HuH-7.5 (cell line): ENCODE measurements at places on chromosomes 3 and 15.

DNA sequence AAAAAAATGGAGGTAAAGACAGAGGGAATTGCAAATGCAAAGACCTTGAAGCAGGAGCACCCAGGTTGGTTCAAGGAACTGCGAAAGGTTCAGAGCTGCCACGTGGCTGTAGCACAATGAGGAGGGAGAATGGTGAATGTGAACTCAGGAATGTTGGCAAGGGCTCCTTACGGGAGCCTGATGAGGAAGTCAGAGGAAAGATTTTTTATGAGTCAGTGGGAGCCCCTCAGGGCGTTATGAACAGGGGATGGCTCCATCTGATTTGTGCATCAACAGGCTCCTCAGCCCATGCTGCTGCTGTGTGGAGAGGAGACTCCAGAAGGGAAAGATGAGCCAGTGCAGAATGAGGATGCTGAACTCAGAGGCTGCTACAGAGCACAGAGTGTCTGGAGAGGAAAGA lies 194.4 kb downstream of the ARRDC4 start:
- DNase-seq = no peak

DNA sequence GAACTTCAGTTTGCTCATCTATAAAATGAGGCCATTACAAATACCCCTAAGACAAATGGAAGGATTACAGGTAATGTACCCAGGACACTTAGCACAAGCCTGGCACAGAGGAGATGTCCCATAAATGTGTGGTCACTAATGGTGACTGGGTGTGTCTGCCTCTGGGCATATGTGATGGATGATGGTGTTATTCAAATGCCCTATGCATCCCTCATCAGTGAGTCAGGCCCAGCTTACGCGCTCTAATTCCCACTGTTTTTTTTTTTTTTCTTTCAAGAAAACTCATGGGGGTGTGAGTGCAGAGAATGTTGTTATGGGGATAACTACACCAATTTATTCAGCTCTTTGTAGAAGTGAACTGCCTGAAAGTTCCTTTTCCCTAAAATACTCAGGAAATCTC lies 23.6 kb upstream of the KIF23 start:
- no peak for DNase-seq

- no peak for DNase-seq
Measured at GRCh38 chr3:86047161-86047560, 943.8 kb downstream of the VGLL3 start.

- no peak for DNase-seq
Measured at GRCh38 chr3:79490165-79491028, 277.4 kb downstream of the ROBO1 start.

DNA sequence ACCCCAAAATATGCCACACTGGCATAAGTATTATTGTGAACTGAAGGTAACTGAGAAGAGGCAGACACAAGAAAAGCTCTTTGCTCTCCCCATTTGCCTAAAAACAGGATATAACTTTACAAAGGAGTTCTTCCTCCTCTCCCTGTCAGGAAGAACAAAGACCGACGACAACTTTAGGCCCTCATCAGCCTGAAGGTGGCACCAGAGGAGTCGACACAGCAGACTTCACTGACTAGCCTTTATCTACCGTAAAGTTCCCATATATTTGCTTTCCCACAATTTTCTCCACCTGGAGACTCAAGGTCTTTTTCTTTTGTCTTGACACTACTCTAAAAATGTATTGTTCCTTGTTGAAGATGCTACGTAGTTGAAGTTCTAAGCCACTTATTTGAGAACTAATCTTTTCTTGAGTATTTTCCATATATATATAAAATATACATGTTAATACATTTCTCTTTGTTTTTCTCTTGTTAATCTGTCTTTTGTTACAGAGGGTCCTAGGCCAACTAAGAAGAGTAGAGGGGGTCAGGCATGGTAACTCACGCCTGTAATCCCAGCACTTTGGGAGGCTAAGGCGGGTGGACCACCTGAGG lies 16.2 kb upstream of the XIRP1 start:
- peak; percentile 59 for DNase-seq

GRCh38 chr3:9088441-9089353 lies 125.4 kb upstream of the RAD18 start:
- DNase-seq = no peak

DNA sequence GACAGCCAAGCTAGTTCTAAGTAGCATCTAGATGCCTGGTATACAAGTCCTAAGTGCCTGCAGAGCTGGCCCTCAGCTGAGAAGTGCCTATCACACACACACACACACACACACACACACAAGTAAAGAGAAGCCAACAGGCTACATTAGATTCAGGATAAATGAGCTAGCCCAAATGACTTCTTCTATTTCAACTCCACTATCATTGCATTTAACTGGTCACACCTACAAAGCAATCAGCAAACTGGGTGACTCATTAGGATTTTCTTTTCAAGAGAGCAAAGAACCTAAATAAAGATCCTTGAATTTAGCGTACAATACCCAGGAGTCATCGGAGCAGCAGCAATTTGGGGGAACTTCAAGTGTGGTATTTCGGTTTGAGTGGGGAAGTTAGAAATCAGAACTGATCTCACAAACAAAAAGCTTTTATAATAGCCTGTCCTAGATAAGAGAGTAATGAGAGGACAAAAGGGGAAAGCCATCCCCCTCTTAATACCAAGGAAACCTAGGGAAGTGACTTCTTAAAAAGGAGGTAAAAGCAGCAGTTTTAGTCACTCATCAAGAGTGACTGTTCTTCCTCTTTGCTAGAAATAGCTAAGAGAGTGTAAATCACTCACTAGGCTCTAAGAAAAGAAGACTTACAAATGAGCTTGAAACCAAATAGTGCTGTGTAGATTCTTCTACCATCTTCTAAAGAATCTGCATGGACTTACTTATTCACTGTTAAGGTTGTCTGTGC lies 112.7 kb downstream of the TNIK start:
- DNase-seq = no peak

DNA sequence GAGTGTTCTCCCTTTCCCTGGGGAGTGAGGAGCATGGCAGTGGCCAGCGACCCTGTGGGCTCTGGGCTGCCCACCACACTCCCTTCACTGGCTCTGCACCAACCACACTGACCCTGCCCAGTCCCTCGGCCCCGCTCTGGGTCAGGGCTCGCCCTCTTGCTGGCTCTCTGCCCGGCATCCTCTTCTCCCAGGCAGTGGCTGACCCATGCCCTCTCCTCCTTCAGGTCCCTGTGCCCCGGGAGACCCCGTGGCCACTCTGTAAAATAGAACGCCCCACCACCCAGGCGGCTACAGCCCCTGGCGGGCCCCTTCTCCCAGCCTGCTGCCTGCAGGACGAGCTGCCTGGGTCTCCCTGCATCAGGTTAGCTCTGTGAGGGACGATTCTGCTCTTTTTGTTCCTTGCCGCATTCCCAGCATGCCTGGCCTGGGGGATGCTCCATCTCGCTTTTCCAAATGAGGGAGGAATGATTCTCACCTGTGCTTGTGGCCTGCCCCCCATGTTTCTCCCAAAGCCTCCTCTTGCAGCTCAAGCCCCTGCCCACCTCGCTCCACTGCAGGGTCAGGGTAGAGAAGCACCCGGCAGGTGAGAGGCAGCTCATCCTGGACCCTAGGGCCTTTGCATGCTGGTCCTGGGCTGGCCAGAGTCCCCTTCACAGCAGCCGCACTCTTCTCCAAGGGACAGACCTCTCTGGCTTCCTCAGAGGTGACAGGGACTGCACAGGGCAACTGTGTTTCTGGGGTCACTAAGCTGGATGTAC lies 14.5 kb upstream of the CFAP100 start:
- no peak for DNase-seq

GRCh38 chr3:6540981-6541380 lies 319.9 kb upstream of the GRM7 start:
- DNase-seq = no peak

GRCh38 chr3:64651741-64652241 lies 36.0 kb downstream of the ADAMTS9 start:
- no peak for DNase-seq

DNA sequence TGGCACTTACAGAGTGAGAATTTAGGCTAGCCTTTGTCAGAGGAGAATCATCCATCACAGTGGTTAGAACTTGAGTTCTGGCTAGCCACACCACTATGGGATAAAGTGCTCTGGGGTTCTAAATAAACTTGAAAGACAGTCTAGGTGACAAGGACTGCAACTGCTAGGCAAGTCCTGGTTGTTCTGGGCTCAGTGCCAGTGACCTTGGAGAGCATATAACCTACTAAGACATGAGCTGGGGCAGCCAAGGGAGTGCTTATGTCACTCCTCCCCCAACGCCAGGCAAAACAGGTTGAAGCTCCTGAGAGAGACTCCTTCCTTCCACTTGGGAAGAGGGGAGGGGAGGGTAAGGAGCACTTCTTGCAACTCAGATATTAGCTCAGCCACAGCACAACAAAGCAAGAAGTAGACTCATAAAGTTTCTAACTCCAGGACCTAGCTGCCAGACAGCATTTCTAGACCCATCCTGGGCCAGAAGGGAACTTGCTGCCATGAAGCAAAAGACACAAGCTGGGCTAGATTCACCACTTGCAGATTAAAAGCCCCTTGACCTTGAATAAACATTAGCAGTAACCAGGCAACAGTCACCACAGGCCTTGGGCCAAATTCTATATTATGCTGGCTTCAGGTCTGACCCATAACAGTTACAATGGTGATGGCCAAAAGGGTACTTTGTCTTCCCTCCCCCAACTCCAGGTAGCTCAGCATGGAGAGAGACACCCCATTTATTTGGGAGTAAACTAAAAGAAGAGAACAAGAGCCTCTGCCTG lies 963.7 kb downstream of the PLOD2 start:
- no peak for DNase-seq

GRCh38 chr3:113264283-113265131 lies 53.1 kb downstream of the BOC start:
- DNase-seq = no peak

DNA sequence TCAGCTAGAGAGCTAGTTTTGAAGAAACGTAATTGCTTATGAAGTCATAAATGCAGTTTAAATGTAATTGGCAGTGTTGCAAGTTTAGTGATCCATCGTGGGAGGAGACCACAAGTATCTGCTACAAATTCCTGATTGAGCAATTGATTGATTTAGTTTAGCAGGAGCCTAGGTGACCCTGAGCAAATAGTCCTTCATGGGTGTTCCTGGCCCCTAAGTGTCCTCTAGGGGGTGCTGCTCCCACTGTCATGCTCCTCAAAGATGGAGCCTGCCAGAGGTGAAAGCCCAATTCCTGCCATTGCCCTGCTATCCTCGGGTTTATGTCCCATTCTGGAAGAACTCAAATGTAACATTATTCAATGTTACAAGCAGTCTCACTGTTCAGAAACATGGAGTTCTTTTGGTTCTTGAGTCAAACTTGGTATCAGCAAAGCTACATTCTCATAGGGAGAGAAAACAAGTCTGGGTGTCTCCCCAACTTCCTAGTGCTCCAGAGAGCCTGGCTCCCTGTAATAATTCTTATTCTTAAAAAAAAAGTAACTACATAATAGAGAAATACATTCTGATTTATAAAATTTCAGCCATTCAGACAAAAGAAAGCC lies 29.8 kb upstream of the SENP5 start:
- DNase-seq = peak; percentile 63

DNA sequence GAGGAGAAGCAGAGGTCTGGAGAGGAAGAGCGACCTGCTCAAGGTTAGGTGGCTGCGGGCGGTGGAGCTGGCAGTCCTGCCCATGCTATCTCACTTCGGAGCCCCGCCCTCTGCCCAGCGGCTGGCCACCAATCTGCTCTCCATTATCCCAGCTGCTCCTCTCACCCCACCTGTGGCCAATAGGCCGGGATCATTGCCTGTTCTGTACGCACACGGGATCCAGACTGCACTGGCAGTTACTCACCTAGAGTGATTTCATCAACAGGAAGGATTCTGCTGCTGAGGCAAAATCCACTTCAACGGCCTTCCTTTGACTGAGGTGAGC lies 100.6 kb downstream of the TLE3 start:
- no peak for DNase-seq

DNA sequence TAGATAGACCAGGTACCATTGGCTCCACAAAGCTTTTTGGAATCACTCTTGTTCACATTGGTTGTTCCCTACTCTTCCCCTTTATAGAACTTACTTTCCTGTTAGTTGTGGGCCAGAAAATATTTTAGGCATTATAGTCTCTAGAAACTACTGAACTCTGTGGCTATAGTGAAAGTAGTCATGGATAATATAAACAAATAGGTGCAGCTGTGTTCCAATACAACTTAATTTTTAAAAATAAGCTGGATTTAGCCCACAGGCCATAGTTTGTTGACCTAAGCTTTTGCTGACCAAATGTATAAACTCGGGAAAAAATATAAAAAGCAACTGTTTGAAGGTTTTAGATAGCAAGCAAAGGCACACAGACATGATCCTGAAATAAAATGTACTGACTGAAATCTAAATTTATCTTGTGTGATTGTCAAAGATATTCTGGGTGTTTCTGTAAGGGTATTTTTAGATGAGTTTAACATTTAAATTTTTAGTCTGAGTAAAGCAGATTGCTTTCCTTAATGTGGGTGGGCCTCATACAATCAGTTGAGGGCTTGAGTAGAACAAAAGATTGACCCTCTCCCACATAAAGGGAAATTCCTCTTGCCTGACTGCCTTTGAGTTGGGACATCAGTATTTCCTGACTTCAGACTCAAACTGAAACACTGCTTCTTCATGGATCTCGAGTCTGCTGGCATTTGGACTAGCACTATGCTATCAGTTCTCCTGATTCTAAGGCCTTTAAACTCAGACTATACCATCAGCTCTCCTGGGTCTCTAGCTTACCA lies 13.2 kb downstream of the IQCB1 start:
- no peak for DNase-seq

- DNase-seq = no peak
Measured at GRCh38 chr3:39433642-39434041, 27.1 kb downstream of the RPSA start.

GRCh38 chr15:63985221-63986184 lies 60.8 kb downstream of the DAPK2 start:
- DNase-seq = no peak

DNA sequence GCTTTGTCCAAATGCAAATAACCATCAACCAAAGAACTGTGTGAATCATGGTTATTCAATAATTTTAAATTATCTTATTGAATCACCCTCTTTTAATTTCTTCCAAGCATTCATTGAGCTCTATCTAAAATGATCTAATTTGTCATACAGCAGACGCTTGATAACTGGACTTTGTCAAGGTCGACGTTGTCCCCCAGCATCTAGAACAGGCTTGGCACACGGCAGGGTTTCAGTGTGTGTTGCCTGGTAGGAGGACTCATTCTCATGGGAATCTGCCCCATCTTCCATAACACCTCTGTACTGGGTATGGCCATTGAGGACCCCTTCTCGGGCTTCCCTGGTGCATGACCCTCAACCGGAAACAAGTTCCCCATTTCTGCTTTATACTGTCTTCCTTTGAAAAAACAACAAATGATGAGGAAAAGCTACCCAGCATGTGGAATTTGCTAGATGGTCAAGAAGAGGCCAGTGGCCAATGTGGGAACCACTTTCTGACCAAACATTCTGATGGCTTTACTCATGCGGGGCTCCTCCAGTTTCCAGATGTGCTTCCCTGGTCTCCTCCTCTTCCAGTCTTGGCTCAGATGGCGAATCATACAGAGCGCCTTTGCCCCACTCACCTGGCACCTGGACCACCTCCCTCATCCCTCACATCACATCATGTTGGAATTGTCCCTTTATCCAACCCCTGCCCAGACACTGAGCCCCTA lies 41.7 kb upstream of the SEC22A start:
- no peak for DNase-seq
